ENCODE measurements at places on chromosomes 6 and 20.
A peak's percentile ranks its signal among the peaks of the same experiment; 100 is the strongest.

GRCh38 chr20:59221049-59221706 is 57.6 kb downstream of the ZNF831 start:
- DNase-seq = no peak

DNA sequence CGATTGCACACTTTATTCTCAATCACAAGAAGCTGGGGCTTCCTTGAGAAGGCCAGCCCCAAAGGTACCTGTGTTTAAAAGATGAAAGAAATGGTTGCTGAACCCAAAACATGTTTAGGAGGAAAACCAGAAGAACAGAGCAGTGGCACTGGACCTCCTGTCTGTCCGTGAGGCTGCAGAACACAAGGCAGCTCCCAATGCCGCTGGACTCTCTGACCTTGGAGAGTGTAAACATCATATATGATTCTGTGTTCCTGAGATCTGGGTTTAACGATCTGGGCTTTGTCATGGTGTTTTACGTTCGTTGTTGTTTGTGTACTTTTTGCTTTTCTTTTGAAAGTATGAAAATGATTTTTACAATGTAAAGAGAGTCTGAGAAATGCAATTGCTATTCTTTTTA is 106.1 kb downstream of the SLC22A3 start:
- DNase-seq = no peak

DNA sequence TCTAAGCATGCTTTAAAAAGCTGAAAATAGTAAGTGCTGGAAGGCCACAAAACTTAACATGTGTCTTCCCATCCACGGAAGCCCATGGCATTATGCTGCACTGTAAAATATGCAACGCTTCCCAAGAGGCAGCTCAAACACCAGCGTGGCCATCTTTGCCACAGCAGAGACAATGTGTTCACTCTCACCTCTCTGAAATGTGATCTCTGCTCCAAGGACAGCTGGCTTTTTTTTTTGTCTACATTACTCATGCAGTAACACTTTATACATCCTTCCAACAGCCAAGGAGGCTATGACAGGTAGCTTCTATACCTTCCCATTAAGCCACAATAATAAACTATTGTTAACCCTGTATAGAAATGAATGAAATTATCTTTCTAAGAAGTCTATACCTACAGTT is 49.2 kb downstream of the BLOC1S5 start:
- DNase-seq = no peak

GRCh38 chr20:18628330-18628920 is 40.6 kb downstream of the DTD1 start:
- DNase-seq = no peak

DNA sequence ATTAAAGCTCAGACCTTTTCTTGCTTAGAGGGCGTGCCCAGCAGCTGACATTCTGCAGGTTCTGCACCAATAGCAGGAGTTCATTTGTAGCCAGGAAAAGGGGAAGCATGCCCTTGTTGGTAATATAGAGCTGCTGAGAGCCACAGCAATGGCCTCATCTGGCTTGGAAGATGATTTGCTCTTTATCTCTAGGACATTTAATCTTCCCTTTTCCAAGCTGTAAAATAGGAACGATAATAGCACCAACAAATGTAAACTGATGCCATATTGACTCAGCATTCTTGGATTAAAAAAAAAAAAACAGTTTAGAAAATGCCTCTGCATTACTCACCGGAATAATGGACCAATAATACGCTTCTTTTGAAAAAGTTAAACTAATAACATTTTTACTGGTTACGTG is 93.4 kb upstream of the SLC2A12 start:
- no peak for DNase-seq

DNA sequence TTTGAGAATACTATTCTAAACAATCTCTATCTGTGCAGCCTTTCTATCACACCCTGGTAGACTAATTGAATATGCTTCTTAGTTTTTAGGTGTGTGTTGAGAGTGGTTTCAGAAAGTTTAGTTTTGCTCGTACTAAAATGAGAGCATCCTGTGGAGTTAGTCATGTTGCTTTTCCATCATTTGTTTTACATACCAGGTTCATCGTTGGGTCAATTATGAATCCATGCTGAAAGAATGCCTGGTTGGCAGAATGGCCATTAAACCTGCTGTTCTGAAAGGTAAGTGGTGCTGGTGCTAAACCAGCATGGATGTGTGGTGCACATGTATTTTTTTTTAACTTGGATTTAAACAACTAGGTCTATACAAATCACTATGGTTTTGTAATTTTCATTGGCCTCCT is 49.3 kb downstream of the CYB5R4 start:
- DNase-seq = no peak

- DNase-seq = peak; percentile 46
These were observed 224.2 kb downstream of the DLL1 start for GRCh38 chr6:170066679-170067078.

GRCh38 chr6:6331946-6332601 is 11.6 kb upstream of the F13A1 start:
- DNase-seq = no peak

DNA sequence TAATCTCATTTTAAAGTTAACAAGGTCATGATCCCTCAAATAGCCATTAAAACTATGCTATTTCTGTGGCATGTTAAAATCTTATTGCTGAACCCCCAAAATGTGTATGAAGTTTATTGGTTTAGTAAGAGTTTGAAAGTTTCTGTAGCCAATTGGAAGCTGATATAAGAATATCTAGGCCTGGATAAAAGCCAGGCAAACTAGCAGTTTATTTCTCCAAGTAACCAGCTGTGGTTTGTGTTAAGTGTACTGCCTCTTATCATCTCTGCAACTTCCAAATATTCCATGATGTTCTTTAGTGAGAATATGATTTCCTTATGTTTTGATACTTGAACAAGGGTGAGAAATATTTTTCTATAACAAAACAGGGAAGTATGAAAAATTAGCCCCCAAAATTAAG is 76.7 kb downstream of the PRSS35 start:
- DNase-seq = no peak

GRCh38 chr20:36173451-36173933 is 19.0 kb downstream of the EPB41L1 start:
- no peak for DNase-seq

DNA sequence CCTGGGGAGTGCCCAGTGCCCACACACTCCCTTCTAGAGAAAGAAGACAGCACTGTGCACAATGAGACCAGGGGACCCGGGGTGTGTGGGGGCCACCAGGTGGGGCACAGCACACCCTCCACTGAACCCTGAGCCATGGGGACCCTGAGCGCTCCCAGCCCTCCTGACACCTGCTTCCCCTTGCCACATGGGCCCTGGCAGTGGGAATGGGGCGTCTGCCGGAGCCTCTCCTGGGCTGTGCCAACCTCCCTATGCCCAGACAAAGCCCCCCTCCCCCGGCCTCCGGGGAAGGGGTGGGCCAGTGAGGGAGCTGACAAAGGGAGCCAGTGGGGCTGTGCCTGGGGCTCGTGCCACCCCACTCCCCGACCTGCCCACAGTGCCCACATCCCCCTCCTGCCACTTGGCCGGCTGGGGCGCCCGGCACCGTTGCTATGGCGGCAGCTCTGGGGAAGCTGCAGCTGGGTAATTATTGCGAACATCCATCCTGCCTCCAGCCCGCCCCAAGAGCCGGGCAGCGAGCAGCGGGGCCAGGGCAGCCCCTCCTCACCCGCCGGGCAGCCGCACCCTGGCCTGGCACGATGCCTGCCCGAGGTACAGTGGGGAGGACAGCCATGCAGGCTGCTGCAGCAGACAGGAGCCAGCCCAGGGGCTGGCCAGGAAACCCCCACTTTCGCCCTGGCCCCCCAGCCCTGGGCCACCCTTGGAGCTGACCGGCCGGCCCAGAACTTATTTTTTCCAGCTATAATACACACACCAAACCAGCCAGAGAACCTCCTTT is 41.9 kb upstream of the NOL4L start:
- DNase-seq = no peak

- no peak for DNase-seq
These were observed 59.7 kb downstream of the YTHDF1 start for GRCh38 chr20:63156221-63156671.

DNA sequence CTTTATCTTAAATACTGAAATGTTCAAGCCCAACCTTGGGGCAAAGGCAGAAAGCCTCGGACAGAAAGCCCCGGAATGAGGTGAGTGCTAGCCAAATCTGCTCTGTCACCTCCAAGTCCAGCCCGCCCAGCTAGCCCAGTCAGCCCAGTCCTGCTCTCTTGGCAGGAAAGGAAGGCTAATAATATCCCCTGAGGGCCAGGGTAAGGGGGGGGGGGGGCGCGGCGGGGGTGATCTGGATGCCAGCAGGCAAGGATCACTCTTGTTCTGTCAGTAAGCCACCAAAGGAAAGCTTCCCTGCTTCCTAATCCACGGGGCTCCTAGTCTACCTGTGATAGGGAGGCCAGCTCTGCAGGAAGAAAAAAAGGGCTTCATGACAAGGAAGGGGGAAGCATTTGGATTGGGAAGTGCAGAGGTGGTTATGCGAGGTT is 1.1 kb downstream of the NDRG3 start:
- DNase-seq = no peak

- peak; percentile 82 for DNase-seq
These were observed 117.6 kb downstream of the JPH2 start for GRCh38 chr20:44069203-44070011.

DNA sequence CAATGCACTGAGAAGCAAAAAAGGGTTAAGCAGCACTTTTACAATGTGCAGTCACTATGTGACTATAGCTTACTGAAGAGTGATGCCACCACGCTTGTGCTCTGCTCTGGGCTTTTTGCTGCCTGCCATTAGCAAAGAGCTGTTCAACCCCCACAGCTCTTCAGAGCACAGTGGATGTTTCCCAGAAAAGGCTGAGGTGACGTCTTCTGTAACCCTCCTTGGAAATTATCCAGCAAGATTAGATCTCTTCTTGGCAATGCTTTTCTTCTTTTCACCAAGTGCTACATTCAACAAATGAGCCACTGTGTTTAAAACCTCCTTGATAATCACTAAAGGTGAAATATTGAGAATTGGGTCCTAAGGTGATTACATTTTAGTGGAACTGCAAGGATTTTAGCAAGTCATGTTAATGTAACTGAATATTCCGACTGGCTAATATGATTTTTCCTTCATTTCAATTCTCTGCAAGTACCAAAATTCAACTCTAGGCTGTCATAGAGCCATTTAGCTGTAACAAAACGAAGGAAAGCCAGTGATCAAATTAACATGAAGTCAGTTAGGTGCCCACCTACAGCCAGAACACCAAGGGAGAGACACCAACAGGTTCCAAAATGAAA is 34.9 kb downstream of the ELOVL5 start:
- DNase-seq = no peak
